Stimulated activated CD8-positive, alpha-beta memory T cell treated with anti-CD3 and anti-CD28 coated beads, Interleukin-7, amount 100 ng/mL, for 48 hours (primary cell): ENCODE measurements at places on chromosomes 4 and X.

DNA sequence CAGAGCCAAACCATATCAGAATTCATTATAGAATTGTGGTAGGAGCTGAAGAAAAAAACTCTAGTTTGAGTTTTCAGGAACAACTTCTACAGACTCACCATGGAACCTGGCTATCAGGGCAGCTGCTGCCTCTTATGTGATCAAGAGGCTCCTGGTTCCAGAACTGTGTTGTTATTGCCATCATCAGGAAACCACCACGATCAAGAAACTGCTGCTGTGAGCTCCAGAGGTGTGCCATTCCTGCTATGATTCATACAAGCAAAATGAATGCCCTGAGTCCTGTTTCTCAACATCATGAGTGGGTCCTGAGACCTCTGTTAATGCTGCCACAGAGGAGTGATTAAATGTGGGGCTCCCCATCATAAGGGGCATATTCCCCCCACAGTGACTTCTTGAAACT lies 43.7 kb downstream of the TASL start:
- no peak for DNase-seq

GRCh38 chr4:100936661-100937375 lies 410.5 kb downstream of the PPP3CA start:
- DNase-seq: no peak

DNA sequence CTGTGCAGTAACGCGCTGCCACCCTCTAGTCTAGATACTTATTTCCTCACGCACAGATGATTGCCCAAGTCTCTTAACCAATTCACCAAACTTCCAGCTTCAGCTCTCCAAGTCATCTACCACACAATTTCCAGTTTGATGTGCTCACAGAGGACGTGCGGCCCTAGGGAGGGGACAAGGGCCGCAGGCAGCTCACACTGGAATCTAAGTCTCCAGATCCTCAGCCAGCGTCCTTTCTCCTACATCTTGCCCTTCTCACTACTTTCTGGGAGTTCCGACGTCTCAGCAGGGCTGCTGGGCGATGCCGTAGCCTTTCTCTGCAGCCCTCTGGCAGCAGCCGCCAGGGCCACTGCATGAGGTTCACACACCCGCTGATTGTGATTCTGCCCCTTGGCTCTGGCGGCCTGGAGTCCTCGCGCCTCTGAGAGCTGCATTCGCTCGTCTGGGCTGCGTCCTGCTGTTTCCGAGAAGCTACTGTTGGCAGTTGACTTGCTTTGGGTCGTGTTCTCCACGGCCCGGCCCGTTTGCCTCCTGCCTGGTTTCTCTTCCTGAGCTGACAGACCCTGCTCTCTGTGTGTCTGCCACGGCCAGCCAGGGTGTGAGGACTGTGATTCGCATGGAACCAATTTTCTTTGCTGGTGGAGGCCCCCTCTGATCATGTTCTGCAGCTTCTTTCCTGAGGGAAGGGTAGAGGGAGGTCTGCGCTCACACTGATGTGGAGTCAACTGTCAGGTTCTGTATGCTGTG lies 14.1 kb upstream of the TMEM131L start:
- no peak for DNase-seq

DNA sequence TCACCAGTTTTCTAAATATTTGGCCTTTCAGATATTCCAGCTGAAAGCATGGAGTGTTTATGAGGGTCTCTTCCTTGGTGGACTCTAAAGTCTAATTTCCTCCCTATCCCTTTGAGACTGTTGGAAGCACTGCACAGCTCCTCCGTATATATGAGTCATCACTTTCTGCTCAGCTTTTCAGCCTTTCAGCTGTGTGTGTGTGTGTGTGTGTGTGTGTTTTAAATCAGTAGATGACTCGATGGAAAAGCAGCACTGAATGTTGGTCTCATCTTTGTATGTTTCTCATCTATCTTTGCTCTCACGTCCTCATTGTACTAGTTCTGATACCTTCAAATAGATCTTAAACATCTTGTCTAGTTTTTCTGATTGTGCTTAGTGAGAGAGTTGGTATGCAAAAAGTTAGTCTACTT lies 81.6 kb downstream of the ZFX start:
- no peak for DNase-seq

DNA sequence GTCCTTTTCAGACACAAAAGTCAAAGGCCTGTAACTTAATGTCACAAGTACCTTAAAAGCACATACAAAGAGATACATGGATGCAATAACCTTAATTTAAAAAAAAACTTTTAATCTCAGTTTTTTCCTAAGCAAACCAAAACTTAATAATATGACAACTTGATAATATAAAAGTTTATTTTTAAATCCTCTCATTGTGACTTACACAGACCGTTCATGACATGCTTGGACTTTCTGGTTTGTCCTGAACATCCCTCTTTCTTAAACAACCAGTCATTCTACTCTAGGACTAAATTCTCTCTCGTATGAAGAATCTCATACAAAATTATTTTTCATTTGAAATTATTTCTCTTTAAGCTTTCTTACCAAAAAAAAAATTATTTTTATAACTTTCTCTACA lies 43.1 kb upstream of the CYP2U1 start:
- no peak for DNase-seq

- DNase-seq: no peak
Measured at GRCh38 chr4:44720371-44720770, 6.0 kb downstream of the GNPDA2 start.

DNA sequence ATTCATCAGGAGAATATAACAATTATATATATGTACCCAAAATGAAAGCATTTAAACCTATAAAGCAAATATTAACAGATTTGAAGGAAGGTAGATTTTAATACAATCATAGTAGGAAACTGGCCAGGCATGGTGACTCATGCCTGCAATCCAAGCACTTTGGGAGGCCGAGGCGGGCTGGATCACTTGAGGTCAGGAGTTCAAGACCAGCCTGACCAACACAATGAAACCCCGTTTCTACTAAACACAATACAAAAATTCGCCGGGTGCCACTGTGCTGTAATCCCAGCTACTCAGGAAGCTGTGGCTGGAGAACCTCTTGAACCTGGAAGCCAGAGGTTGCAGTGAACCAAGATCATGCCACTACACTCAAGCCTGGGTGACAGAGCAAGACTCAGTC lies 118.3 kb downstream of the KCNIP4 start:
- DNase-seq: no peak

DNA sequence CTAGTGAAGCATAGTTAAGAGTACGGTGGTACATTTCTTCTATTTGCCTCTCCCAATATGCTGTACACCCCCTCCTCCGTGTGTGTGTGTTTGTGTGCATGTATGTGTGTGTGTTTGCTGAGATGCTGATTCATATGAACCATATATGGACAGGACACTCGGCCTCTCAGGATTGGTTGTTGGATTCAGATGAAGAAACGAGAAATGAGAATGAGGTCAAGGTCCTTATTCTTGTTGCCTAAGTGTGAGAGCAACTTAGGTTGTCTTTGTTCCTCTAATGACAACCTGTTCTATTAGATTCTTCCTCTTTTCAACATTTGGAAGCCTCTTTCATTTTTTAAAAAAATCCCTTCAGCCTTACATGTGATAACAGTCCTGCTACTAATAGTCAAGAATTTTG lies 1387.6 kb downstream of the STIM2 start:
- no peak for DNase-seq

DNA sequence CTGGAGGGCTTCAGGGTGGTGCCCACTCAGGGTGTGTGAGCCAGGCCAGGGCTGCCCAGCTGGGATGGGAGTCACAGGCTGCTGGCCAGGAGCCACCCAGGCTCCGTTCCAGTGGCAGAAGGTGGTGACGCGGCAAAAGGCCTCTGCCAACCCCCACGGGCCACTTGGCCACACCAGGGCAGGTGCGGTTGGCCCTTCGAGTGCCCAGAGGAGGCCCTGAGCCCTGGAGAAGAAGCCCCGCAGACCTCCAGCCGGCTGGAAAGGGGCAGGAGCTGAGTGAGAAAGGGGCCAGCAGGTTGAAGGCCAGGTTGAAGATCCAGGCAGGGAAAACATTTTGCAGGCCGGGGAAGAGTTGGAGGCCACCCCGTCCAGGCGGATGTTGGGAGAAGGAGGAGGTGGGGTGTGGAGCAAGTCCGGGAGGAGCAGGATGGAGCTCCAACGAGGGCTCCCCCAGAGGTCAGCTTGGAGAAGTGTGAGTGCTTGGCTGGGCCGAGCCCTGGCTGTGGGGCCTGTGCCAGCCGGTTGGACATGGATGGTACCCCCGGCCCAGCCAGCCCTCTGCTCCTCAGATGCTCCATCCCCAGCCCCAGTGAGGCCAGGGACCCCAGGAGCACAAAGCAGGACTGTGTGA lies 2.8 kb upstream of the CPLX1 start:
- no peak for DNase-seq

GRCh38 chr4:1775731-1776500 lies 17.2 kb upstream of the FGFR3 start:
- no peak for DNase-seq

- DNase-seq: no peak
Measured at GRCh38 chr4:128267745-128268144, 19.9 kb downstream of the PGRMC2 start.

DNA sequence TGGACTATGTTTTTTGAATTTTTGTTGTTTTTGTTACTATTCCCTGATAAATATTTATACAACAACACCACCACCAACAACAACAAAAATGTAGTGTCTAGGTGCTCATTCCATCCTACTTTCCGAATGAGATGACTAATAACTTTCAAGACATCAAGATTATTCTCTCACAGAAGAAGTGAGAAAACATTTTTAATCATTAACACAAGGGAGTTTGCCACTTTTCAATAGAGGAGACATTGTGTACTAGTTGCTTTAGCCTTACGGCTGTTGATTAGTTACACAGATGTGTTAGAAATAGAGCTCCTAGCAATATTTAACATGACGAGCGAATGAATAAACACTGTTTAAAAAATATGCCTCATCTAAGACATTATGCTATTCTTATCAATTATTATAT lies 898.8 kb downstream of the C4orf33 start:
- no peak for DNase-seq

GRCh38 chr4:7322166-7322991 lies 112.4 kb downstream of the PSAPL1 start:
- no peak for DNase-seq

DNA sequence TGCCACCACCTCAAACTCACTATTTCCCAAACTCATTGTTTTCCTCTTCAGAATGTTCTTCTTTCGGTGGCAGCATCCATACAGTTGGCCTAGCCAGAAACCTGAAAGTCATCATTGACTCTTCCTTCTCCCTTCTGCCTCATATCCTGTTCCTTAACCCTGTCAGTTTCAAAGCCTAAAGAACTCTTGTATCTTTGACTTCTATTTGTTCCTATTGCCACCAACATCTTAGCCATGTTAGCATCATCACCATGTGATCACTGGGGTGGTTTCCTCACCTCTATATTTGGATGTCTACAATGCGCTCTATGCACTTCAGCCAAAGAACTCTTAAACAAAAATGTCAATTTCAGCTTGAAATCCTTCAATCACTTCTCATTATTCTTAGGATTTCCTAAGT lies 29.0 kb downstream of the DDX60L start:
- no peak for DNase-seq

- DNase-seq: no peak
Measured at GRCh38 chrX:43166874-43167273, 388.9 kb upstream of the PPP1R2C start.

DNA sequence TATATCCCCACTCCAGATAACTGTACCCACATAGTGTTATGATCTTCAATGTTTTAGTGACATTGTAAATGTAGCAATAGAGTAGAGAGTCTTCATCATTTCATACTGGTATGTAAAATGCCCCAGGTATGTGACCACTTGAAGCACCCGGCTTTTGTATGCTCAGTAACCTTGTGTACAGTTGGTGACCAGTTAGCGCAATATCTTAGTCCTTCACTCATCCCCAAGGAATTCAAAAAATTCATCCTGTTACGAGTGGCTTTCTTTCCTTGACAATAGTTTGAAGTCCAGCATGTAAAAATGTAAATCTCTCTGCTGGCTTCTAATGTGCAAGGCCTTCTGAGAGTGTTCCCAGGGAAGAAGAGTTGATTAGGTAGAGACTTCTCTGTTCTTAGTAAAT lies 145.6 kb downstream of the ARX start:
- no peak for DNase-seq

DNA sequence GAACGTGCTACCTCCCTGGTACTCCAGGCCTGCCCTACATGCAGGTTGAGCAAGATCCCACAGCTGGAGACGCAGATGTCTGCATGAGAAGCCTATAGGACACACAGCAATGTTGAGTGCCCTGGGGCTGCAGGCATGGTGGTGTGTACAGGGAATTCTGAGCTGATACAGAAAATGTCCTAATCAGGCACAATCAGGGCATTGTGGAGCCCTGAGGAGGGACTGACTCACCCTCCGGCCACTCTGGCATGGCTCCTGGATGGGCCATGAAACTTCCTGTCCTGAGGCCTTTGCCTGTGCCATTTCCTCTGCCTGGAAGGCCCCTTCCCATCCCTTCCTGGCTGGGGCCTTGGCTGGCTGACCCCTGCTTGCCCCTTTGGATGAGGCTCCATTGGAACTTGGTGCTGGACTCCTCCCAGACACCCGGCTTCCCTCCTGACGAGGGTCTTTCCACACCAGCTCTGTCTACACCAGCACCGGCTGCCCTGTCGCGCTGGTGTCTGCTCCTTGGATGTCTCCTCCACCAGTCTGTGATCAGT lies 16.7 kb upstream of the AFAP1 start:
- DNase-seq: no peak

DNA sequence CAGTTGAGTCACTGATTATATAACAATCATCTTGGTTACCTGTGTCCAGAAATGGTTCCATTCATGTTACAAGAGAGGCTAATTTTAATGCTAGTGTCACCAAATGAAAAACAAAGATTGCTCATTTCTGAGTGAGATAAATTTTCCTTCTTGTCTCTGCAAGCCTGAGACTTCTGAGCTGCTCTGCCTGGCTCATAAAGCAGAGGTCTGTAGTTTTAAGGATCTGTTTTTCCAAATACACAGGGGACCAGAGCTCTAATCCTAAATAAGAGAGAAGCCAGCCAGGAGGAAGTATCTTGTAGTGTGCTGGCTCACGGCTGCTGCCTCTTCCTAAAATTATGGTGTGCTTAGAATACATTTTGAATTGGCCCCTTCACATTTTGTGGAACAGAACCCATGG lies 42.6 kb downstream of the CLDN34 start:
- no peak for DNase-seq

GRCh38 chr4:104352211-104352610 lies 142.5 kb downstream of the CXXC4 start:
- DNase-seq: no peak

- no peak for DNase-seq
Measured at GRCh38 chr4:166182145-166182544, 309.1 kb downstream of the TLL1 start.

DNA sequence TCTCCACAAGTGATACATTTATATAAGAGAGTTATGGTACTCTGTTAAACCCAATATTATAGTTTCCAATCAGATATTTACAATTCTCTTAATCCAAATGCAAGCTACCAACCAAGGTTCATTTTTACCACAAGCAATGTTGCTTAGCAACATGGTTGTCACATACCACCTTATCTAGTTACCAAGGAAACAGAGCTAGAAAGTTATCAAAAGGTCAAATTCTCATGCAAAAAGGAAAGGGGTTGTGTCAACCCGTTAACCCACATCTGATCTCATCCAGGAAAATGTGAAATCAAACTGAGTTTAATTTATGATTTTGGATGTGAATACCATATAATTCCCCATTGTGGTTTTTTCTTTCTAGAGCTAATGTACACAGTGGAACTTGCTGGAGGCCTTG lies 274.1 kb upstream of the MAGEB2 start:
- no peak for DNase-seq
